Stimulated activated CD4-positive, alpha-beta T cell treated with anti-CD3 and anti-CD28 coated beads, Interleukin-1b, Interleukin-23, amount 100 ng/mL, for 48 hours (primary cell): ENCODE measurements at places on chromosomes 16 and 17.

GRCh38 chr17:38996660-38997337 is 29.6 kb upstream of the FBXO47 start:
- no peak for DNase-seq

DNA sequence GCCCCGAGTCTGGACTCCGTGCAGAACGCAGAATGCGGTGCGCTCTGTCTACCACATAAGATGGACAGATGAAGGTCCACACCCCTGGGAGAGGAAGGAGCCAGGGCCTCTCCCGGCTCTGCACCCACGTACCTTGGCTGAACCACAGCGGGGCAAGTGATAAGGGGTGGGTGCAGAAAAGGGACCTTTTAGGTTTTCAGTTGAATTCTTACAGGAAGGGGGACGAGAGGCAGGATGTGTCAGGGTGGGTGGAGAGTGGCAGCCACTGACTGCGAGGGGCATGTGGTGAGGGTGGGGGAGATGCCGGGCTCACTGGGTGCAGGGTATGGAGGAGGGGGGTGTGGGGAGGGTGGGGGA is 372 bp downstream of the CD300A start:
- no peak for DNase-seq

DNA sequence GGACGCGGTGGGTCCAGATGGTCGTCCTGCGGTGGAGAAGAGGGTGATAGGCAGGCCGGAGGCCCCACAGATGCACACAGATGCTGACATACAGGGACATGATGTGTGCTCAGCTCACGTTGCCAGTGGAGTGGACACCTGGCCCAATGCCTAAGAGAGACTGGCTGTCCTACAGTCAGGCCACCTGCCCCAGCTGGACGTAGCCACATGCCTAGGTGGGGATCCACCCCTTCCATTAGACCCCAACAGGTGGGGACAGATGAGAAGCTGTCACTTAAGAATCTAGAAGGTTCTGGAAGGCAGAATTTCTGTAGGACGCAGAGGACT is 117.6 kb upstream of the ZNF750 start:
- DNase-seq = no peak

DNA sequence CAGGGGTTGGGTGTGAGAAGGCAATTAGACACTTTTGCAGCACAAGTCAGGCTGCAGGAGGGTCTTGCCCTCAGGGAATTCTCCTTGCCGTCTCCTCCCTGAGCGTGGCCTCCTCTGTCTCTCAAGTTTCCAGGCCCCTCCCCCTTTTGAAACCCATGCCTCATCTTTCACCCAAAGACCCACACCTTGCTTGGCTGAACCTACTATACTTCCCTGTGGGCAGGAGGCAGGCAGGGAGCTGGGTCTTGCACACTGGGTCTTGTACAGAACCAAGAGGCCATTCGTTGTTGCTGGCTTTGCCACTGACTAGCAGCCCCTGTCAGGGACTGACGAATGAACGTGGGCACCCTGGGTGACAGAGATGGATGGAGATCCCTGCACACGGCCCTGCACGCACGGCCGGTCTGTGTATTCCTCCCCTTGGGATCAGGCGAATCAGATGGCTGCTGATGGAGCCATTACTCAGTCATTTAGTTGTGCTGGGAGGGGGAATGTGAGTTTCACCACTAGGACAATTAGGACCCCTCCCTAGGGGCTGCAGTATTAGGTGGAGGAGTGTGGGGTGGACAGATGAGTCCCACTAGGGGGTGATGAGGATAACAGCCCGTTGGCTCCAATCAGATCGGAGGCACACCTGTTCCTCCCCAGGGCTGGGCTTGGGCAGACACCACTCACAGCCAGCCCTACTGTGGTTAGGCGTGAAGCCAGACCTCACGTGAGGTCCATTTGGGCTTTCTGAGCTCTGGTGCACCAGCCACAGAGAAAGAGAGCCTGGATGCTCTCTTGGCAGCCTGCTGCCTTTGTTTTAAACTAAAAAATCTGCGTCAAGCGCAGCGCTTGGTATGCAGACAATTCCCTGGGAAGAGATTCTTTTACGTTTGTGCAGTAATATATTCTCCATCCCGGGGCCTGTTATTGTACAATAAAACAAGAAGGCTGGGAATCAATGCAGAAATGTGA is 167.7 kb upstream of the WSCD1 start:
- DNase-seq = no peak
